Neural crest cell (in vitro differentiated cells): ENCODE measurements at places on chromosomes 7 and 10. TPM values are rescaled to one million over a fixed set of nuclear protein-coding genes. Genes with fewer than 3 reads are reported as not detected.

DNA sequence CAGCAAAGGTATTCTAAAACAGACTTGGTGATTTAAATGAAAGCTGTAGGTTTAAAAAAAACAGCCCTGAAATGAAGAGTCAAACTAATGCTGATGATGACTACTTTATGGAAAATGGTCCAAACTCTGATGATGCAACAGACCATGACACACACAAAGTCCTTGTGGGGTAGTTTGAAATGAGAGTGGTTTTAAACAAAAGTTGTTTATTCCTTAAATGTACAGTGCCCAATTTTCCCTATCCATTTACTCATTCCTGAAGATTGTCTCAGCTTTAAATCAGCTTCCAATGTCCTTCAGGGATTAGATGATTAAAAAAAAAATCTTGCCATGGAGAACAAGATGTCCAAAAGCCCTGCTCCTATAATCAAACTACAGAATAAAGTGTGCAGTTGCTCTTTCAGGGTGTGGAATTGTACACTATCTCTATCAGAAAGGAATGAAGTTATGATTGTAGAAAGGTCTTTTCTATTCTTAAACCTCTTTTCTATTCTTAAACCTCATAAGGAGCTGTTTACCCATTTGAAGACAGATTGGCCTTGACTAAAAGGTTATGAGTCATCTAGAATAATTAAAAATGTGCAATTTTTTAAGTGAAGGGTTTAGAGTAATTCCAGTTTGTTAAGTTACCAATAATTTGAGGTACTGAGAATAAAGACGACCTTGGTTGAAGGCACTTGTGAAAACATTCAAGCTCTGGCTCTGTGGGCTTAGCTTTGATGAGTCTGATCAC lies 70.2 kb upstream of the ITGA8 start:
- DNase-seq = no peak

DNA sequence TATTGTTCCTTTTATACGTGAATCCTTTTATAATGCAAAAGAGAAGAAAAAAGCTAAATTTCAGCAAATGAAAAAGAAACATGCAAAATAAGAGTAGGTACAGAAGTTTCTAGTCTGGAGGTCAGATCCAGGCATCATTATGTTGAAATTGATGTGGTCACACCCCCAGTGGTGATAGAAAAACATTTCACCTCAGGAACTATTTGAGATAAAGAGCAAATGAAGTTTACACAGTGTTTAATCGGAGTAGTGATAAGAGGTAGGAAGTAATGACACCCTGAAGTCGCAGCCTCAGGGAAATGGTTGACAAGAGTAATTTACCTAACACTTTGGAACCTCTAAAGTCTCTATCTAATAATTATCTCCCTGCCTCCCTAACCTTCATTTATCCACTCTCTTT lies 536.0 kb upstream of the STEAP1 start:
- DNase-seq = no peak

Gene CRTAC1
- total RNA-seq = 0.82 and 1.1 TPM in 2 replicates

DNA sequence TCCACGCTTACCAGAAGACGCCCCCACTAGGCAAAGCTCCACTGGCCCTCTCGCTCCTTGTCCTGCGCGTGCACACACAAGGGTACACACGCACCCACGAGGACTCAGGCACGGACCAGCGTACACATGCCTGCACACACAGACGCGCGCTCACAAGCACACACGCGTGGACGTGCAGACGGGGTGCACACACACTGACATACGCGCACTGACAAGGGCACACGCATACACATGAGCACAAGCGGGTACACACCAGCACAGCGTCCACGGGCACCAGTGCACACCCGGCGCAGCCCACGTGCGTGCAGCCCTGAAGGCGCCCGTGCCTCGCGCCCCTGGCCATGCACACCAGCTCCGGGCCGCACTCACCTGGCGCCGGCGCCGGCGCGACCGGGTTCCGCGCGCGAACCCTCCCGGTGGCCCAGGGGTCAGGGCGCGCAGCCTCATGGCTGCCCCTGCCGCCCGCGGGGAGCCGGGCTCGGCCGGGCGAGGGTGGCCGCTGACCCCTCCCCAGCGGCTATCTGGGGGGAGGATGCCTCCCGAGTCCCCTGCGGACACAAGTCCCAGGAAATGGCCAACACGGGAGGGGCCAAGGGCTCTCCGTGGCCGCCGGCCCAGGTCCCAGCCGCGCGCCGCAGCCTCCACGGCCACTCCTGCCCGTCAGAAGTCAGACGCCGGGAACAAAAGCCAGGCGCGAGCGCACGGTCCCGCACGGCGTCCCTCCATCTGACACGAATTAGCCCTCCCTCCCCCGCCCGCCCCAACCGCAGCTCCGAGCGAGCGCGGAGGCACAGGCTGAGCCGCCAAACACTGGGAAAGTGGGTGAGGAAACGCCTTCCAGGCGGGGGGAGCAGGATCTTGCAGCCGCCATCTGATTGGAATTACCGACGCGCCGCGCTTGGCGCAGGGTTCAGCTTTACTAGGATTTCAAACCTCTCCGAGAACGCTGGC lies 45.0 kb downstream of the TNS3 start:
- DNase-seq = no peak

- DNase-seq = no peak
Observed at GRCh38 chr10:116857156-116857555, 7.9 kb downstream of the ENO4 start.

GRCh38 chr10:21499701-21500577 lies 25.5 kb downstream of the SKIDA1 start:
- DNase-seq = no peak

DNA sequence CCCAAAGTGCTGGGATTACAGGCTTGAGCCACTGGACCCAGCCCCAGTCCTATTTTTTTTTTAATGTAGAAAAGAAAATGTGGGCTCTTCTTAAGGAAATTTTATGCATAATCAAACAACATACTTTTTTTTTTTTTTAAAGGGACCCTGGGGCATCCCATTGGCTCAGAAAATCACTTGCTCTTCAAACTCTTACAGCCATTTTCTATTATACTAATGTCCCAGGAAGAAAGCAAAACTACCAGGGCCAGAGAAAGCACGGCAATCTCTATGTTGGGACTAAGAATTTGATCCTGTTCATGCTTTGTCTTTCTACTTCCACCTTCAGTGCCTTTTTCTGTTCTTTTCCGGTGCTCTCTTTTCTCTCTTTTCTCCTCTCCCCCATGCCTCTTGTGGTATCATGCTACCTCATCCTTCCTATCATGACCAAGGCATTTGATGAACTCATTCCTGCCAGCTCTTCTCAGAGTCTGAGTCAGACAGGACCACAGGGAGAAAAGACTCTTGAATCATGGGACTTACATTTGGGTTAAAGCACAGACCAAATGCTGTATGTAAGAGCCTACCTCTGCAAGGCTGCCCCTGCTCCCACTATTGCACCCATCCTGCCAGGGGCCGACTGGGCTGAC lies 76.4 kb upstream of the CCNY start:
- no peak for DNase-seq

- no peak for DNase-seq
Observed at GRCh38 chr10:70747192-70747965, 37.8 kb downstream of the TBATA start.

DNA sequence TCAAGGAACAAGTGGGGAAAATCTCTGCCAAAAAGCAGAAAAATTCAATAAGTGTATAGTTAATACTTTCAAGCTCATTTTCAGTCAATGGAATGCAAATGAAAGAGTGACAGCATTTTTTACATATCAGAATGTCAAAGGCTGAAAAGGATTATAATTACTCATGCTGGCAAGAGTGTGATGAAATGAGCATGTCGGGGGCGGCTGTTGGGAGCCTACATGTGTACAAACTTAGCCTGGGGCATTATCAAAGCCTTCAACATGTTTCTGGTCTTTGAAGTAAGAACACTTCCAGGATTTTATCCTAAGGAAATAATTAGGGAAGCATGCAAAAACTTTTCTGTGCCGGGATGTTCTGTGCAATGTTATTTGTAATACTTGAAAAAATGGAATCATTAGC lies 221.7 kb upstream of the LYZL1 start:
- no peak for DNase-seq

DNA sequence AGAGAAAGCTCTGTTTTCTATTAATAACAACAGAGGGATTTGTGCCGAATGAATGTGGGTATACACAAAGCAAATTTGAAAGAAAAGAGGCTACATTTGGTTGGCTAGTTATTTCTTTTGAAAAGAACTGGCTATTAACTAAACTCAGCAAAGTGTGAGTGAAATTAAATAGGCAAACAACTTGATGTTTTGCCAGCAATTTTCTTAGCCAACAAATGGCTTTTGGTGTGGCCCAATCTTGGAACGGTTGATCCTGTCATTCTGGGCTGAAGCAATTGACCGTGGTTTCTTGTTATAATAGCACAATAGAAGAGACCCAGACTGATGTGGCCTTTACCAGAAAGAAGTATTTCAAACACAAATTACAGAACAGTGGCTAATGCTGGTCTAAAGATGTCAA lies 898.6 kb downstream of the KCNMA1 start:
- no peak for DNase-seq

- DNase-seq = no peak
Observed at GRCh38 chr10:129329385-129330055, 137.5 kb upstream of the MGMT start.

Gene ELFN1
- 8.5 and 9.4 TPM in 2 replicates for total RNA-seq

DNA sequence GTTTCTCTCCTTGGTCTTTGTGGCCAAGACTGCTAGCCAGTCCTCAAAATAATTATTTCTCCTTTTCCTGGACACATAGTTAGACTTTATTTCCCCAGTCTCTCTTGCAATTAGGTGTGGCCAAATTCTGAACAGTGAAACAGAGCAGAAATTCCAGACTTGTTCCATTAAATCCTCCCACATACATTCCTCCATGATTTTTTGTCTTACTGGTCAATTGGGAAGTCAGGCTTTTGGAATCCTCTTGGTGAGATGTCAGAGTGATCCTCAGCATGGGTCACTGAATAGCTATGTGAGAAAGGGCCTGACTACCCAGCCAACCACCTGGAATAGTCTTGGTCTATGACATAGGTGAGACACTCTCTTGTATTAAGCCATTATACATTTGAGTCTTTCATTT lies 164.2 kb downstream of the DGKI start:
- no peak for DNase-seq

Gene HMX3
- not detected in 2 replicates for total RNA-seq

Gene TMEM196
- 0.55 and 0.65 TPM in 2 replicates for total RNA-seq

DNA sequence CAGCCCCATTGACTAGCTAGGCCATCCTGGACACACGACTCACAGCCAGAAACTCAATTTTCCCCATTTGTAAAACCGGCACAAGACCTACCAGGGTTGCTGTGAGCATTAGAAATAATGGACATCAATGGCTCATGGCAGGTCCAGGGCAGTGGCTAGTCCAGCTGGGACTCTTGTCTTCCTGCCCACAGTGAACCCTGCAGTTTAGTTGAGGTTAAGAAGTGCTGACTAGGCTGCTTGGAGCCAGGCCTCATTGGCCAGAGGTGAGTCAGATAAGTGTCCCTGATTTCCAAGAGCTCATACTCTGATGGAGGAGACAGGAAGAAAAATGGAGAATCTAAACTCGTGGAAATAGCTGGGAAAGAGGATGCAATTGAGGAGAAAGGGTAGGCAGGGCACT lies 123.4 kb upstream of the ZNF92 start:
- no peak for DNase-seq

Gene GRID2IP
- 0.54 and 0.61 TPM in 2 replicates for total RNA-seq

Gene TAF3
- total RNA-seq = 11.5 and 11.8 TPM in 2 replicates

DNA sequence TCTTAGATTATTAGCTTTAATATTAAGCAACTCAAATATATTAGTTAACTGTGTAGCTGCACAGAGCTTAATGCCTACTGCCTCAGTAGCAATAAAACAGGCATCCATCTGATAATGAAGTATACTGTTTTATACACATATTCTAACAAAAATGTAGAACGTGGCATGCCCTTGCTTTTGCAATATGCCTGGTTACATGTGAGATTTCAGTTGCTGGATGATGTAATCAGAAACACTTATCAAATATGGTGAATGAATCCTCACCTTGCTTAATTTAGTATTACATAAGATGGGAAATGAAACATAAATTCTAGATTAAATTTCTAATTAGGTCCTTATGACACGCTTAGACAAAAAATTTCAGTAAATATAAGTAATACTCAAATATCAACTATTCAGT lies 8.0 kb downstream of the DNAJC1 start:
- no peak for DNase-seq

Gene OGDHL
- 10.1 and 10.6 TPM in 2 replicates for total RNA-seq

Gene IFT22
- total RNA-seq = 48.0 and 54.3 TPM in 2 replicates

GRCh38 chr10:44458671-44459413 lies 73.9 kb upstream of the CXCL12 start:
- no peak for DNase-seq

- no peak for DNase-seq
Observed at GRCh38 chr7:79529214-79529880, 75.9 kb upstream of the MAGI2 start.

DNA sequence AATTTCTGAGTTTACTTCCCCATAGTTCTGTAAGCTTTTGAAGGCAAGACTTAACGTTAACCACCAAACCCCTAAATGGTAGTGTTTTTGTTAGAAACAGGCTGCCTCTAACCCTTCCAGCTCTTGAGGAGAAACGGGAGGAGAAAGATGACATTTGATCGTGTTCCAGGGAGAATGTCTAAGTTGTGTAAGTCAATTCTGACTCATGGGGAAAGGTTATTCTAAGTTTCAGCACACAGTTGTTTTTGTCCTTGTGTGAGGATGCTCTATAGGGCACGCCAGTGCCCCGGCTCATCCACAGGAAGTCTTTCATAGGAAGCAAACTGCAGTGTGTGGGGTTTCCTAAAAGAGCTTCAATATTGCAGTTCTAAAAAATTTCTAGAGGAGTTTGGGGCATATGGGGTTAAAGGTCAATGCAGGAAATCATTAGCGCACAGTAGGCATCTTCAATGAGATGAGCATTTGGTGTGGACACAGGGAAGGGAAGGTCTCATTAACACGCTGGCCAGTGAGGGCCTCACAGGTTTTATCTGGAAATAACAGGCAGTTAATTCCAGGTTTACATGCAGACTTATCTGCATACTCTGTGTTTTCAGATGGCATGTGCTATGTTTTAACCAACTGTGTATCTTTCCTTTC lies 638.2 kb upstream of the IGFBP3 start:
- DNase-seq = no peak

DNA sequence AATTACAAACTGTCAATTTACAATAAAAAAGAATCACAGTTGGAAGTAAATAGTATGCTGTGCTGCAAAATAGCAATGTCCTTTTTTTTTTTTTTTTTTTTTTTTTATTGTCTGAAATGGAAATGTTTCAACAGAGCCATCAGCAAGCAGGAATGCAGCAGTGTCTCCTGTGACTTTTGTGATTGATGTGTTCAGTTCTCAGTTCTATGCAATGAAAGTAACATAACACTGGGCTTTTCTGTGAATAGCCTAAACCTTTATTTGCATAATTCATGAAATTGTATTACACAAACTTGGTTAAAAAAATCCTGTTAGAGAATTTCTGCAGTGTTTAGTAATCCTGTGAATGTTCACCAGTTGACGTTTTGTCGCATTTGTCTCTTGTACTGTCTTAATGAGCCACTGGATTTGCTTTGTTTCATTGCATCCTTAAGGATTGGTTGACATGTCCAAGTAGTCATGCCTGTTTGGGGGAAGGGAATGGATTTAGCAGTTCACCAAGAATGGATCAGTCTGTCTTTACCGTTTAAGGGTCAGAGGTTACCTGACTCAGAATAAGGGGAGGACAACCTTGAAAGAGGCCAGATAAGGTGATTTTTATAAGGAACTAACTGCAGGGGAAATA lies 192.7 kb downstream of the MLLT10 start:
- DNase-seq = no peak

Gene AKR1E2
- total RNA-seq = 3.9 and 5.1 TPM in 2 replicates

- no peak for DNase-seq
Observed at GRCh38 chr10:76743169-76743568, 894.4 kb downstream of the KCNMA1 start.

Gene RPEL1
- total RNA-seq = not detected in 2 replicates
